ENCODE measurements at places on chromosomes 12 and 14.

- DNase-seq, result no peak
Measured at GRCh38 chr12:27931390-27931789, 41.1 kb downstream of the PTHLH start.

GRCh38 chr14:83706231-83706954, 1823.6 kb upstream of the FLRT2 start:
- no peak for DNase-seq

GRCh38 chr12:113456761-113457160, 14.9 kb downstream of the LHX5 start:
- DNase-seq, result no peak

- no peak for DNase-seq
Measured at GRCh38 chr12:52506858-52507715, 13.1 kb downstream of the KRT5 start.

- no peak for DNase-seq
Measured at GRCh38 chr14:100988011-100988410, 84.5 kb upstream of the RTL1 start.

DNA sequence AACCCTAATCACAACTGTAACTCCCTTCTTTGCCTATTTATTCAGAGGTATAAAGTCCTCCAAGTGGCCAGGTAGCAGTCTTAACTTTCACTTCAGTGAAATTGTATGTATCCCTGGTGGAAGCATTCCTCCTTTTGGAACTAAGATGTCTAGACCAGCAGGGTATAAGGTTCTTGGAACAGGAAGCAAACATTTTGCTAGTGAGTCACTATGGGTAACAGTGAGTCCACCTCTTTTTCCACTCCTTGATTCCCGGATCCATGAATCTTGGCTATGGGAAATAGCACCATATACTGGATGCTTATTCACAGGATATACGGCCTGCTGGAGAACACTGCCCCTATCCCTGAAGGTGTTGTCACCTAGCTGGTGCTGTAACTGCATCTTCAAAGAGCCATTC, 80.2 kb downstream of the KCNA5 start:
- no peak for DNase-seq

DNA sequence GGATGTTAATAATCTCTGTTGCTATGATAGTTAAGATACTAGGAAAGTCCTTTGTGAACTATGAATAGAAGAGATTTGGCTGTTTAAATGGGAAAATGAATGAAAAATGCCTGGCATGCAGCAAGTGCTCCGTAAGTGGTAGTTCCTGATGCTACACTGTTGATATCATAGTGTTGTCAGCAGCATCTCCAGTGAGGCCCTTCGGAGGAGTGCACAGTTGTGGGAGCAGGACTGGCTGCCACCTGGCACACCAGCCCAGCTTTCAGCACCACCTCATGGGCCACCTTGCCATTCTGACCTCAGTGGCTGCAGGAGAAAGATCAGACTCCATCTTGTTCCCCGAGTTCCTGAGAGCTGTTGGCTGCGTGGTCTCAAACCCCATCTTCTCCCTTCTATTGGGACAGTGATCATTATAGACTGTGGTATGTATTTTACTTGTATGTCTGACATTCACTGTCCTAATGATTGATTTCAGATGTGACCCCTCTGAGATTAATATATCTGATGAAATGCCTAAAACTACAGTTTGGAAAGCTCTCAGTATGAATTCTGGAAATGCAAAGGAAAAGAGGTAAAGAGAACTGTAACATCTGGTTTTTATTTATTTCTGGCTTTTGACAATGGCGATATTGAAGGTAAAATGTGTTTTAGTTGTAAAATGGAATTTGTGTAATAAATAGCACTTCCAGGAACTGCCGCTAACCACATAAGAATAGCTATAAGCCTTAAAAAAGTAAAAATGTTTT, 80.9 kb downstream of the SLC4A8 start:
- DNase-seq, result no peak

GRCh38 chr14:23447361-23448350, 12.2 kb upstream of the MYH7 start:
- DNase-seq, result no peak

DNA sequence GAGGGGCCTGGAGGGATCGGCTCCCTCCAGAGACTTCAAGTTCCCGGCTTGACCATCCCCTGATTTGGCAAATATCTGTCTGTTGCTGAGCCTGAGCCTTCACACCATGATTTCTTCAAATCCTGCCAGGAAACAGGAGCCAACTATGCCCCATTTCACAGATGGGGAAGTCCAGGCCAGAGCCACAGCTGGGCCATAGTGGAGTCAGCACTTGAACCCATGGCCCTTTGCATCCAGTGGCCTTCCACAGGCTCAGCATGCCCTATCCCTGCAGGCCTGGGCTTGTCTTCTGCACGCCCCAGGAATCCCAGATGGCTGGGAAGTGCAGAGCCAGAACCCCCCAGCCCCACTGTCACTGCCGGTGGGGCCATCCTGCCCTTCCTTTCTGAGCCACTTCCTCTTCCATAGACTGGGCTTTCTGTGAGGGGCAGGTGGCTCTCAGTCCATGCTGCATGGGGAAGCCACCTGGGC, 44.9 kb downstream of the CYP46A1 start:
- no peak for DNase-seq

DNA sequence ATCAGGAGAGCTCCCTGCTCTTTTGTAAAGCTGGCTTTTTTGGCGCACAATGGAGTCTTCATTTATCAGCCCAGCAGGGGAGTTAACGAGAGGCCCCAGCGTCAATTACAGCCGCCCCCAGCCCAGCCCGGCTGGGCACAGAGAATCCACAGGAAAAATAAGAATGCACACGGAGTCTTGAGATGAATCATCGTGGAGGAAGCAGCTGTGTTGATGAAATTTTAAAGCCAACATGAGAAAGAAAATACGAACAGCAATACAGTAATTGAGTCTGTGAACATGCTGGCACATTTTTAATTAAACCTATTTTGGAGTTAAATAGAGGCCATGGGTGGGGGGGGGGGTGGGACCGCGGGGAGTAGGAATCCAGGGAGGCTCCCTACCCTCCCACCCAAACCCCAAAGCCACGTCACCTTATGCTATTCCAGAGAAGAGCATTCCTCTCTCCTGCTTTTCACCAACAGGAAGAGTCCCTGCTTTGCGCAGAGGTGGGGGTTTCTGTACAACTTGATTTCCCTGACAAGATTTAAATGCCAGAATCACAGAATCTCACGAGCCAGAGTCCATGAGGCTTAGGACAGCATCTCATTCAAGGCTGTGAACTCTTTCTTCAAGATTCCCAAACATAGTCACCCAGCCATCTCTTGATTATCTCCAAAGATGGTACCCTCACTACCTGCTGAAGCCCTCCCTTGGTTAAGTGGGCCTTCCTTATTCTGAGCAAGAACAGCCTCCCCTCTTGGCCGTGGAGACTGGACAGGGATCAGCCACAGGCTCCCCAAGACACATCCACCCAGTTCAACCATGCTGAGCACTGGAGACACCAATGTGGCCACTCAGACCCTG, 50.3 kb downstream of the CCNK start:
- DNase-seq, result no peak

DNA sequence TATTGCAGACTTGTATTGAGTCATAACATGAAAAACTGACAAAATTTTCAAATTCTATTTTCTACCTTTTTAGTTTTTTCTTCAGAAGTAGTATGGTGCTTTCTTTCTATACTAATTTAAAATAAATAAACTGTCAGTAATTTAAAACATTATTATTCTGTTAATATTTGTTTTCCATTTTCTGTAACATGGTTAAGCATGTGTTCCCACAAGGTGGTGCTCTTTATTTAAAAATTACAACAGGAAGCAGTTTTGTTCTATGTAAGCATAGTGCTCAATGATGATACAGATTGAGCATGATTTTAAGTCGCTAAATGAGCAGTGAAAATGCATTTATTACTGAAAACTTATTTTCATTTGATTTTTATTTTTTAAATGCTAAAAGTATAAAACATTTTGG, 114.6 kb downstream of the PPFIA2 start:
- no peak for DNase-seq

DNA sequence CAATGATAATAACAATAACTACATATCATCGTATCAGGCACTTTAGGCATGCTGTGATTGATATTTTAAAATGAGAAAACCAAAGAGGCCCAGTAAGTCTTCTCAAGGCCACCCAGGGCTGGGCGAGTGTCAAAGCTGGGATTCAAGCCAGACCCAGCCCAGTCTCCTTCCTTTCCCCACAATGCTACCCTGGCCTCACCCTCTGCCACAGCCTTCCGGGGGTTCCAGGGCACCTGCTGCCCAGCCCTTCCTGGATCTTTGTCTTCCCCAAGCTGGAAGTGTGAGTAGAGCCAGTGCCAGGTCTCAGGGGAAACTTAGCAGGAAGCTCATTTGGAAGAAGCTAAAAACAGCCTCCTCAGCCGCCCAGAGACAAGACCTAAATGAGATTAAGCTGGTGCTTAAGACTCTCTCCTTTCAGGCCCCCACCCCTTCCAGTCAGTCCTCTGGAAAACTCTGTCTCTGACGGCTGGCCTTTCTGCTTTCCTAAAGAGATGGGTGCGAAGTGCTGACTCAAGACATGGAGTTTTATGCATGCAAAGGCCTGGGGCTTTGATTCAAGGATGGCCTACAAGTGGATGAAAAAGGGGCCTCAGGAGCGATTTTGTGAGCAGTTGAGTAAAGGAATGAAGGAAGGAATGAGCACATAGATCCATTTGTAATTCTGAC, 184.2 kb downstream of the KCNA5 start:
- DNase-seq, result no peak

GRCh38 chr12:79534029-79534867, 156.5 kb downstream of the PAWR start:
- DNase-seq, result no peak
